ENCODE measurements at places on chromosomes 5 and 9.

DNA sequence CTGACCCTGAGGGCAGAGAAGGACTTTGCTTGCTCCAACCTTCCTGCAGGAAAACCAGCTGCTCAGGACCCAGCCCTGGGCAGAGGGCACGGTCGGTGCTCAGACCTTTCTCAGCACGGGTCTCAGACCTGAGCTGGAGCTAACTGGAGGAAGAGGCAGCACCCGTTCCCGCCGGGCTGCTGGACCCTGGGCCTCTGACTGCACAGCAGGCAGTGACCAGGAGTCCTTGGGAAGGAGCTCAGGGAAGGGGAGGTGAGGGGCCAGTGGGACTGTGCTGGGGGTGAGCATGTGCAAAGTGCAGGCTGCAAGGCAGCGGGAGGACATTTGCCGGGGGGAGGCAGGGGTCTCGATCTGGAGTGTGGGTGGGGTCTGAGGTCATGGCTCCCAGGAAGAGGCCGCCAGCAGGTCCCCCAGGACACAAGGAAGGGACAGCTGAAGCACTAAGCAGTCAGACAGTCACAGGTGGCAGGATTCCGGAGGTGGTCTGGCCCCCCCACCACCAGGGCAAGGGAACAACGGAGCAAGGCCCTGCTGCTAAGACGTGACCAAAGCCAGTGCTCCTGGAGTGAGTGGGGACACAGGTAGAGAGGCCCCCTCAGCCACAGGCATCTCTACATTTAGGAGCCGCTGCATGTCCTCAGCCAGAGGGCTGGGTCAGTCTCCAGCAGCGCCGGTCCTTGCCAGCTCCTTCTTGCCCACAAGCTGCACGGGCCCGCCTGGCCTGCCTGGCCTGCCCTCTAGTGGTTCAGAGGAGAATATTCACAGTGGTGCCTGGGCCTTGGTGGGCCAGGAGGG is 4.8 kb upstream of the DPM2 start:
- DNase-seq = peak; percentile 57

GRCh38 chr5:119439140-119439631 is 13.1 kb upstream of the HSD17B4 start:
- DNase-seq = no peak

GRCh38 chr5:160523502-160524163 is 102.0 kb downstream of the PTTG1 start:
- no peak for DNase-seq

- DNase-seq = no peak
Observed at GRCh38 chr5:11563822-11564221, 340.4 kb downstream of the CTNND2 start.

- no peak for DNase-seq
Observed at GRCh38 chr5:55575815-55576583, 41.2 kb upstream of the PLPP1 start.

DNA sequence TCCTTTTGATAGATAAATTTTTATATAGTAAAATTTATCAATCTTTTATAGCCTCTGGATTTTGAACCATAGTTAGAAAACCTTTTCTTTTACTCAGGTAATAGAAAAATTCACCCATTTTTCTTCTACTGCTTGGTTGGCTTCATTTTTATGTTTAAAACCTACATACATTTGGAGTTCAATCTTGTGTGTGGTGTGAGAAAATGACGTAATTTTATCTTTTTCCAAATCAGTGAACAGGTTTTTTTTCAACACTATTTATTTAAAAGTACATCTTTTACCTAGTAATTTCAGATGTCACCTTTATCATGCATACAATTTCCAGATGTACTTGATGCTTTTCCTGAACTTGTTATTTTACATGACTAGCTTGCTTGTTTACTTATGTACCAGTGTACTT is 200.2 kb downstream of the TRIM36 start:
- DNase-seq = no peak

DNA sequence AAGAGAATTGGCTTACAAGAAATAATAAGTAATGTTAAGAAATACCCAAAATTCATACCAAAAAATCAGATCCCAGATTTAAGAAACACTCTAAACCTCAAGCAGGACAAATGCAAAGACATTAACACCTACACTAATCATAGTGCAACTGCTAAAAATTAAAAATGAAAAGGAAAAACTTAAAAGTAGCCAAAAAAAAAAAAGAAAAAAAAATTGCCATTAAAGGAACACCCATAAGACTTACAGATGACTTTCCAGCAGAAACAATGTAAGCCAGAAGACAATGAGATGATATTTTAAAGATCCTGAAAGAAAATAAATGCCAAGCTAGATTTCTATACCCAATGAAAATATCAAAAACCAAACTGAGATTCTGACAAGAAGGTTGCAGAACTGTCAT is 101.5 kb downstream of the DENND1A start:
- DNase-seq = no peak

DNA sequence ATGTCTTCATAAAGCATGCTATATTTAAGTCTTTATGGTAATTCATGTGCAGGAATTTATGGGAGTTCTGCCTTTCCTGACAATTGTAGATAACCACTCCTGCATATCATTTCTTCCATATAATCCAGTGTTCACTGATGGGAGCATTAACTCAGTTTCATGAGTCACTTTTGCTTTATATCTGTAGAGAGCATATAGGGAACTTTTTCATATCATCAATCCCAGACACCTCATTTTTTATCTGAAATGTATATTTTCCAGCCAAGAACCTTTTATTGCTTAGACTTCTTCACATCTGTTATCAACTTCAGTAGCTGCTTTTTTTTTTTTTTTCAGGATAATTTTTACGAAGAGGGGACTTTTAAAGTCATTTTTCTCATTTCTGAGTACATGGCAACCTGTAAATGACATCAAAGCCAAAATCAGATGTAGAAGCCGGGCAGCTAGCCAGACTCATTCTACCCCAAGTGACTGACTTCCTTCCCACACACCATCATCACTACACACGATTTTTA is 41.1 kb downstream of the NFX1 start:
- no peak for DNase-seq

DNA sequence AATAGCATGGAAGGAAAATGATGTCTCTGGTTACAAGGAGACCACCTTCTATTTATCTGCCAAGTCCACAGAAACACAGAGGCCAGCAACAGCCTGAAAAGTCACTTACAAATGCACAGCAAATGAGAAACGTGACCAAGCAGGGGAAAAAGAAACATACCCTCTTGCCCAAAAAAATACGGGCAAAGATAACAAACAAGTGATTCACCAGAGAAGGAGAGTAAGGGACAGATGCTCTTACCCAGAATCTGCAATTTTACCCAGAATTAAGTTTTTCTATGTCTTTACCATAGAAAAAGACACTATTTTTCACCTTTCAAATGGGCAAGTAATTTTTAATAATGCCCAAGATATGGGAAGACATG is 28.1 kb downstream of the CAMSAP1 start:
- DNase-seq = no peak

GRCh38 chr5:120345947-120346346 is 118.2 kb upstream of the PRR16 start:
- DNase-seq = no peak

- DNase-seq = no peak
Observed at GRCh38 chr5:75509956-75510355, 1.5 kb downstream of the CERT1 start.

- DNase-seq = no peak
Observed at GRCh38 chr9:131469951-131470350, 32.8 kb upstream of the POMT1 start.

DNA sequence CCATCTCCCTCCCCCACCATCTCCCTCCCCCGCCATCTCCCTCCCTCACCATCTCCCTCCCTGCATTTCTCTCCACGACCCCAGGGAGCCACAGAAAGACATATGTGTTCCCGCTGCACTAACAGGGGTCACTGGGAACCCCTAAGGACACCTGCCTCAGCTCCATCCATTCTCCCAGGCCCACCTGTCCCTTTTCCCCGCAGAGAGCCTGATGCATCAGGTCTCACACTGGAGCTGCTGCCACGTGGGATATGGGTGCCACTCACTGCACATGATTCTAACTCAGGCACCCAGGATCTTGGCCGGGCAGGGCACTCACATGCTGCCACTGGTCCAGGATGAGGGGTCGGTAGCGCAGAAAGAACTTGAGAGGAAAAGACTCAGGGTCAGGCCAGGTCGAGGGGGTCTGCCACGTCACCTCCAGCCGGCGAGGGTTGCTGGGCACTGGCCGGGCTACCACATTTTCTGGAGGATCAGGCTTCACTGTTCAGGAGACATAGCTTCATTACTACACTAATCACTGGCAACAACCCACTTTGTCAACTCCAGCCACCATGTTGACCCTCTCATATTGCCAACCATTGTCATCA is 33.2 kb upstream of the ENHO start:
- no peak for DNase-seq

Data from germinal center (tissue), 1 donor.